ENCODE measurements at places on chromosomes 2 and 18.

GRCh38 chr2:202555356-202555755 lies 79.4 kb upstream of the FAM117B start:
- DNase-seq = no peak

DNA sequence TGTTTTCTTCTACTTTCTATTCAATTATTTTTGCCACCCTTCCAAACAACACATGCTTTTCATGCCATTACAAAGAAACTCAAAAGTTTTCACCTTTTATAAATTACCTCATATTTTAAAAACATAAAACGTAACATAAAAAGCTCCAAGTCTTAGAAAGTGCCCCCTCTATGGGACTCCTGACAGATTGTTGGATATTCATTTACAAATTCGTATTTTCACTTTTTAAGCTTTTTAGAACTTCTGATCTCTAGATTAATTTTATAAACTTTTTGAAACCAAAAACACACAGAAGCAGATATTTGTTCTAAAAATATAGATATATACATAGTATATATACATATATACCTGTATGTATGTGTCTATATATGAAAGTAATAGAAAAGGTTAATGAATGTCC lies 1.5 kb downstream of the COL5A2 start:
- no peak for DNase-seq

- DNase-seq = no peak
Measured at GRCh38 chr18:68662754-68663153, 52.2 kb downstream of the TMX3 start.

DNA sequence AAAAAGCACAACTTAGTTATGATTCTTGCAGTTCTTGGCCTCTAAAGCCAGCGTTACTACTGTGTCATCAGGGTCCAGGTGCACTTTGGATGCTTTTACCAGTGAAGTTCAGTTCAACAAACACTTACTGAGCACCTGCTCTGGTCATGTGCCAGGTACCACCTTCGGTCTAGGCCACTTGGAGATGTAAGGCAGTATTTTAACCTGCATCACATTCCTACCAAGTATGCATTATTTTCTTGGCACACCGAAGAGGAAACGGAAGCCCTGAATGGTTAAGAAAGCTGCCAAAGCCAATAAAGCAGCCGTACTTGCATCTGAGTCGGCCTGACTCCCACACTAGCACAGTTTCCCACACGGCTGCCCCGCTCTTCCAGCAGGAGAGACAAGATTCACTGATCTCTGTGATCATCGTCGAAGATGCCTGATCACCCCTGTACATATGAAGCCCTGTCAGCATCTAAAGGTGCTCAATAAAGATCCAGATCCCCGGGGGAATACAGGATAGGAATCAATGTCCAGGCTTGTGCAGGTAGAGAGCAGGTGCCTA lies 427.1 kb downstream of the EIPR1 start:
- DNase-seq = no peak

DNA sequence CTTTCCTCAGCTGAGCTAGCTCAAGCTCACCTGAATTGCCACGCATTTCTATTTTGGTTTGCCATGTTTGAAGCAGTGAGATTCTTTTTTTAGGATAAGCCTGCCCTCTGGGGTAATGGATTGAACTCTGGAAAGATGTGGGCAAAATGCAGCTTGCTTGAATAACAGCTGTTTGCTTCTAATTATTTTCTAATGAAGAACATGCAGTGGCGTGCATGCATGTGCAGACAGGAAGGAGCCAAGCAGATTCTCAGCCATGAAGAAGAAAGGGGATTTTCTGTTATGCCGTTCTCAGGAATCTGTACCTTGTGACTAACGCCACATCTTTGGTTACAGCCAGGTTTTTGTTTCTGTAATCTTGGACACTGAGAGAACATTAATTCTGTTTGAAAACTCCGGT lies 171.2 kb downstream of the ANTXR1 start:
- DNase-seq = no peak

DNA sequence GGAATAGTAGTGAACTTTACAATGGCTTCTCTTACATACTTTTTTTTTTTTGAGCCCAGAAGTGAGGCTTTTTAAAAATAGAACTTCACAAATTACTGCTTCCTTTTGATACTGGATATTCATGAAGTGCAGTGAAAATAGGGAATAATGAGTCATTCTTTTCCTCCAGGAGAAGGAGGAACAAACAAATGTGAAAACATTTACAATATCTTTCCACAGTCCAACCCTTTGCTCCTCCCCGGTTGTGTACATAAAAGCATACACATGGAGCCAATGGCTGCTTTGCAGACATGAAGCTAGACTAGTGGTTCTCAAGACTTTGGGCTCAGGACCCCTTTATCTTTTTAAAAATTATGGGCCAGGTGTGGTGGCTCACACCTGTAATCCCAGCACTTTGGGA lies 266.9 kb downstream of the GBX2 start:
- no peak for DNase-seq

DNA sequence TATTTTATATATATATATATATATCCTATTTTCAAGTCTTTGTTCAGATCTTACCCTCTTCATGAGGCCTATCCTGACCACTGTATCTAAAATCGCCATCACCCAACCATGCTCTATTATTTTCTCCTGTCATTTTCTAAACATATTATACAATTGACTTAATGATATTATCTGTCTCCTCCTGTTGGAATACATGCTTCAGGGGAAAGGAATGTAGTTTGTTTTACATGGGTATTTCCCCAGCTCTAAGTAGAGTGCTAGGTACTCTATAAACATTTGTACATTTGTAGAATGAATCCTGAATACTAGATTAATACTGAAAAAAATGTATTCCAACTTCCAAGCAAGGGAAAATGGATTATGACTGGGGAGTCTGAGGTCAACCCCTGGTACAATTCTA lies 26.2 kb downstream of the TTC21B start:
- no peak for DNase-seq

DNA sequence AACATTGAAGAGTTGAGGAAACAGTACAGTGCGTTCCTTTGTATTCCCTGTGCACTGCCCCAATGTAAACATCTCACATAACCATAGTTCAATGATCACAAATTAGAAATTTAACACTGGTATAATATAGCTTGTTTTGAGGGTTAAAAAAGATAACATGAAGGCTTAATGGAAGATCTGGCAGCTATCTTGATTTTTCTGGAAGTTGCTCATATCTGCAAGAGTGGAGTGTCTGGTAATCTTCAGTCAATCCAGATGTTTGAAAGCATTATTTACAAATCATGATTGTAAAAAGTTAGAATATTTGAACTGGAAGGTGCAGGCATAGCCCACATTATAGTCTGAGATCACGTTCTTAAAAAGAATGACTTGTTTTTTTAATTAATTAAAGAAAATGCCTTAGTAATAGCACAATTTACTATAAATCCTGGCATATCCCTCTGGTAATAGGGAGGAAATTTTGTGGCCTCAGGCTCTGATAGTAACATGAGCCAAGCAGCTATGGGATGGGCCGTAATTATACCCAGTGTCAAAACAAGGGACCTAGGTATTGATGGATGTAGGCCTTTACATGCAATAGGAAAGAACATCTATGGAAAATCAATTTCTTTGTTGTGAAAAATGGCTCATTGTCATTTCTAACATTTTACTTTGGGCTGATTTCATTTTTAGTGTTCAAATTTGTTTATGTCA lies 418.0 kb downstream of the THSD7B start:
- no peak for DNase-seq

GRCh38 chr18:56678836-56679565 lies 27.8 kb downstream of the WDR7 start:
- DNase-seq = no peak

GRCh38 chr2:160076914-160077313 lies 14.5 kb upstream of the PLA2R1 start:
- DNase-seq = no peak

DNA sequence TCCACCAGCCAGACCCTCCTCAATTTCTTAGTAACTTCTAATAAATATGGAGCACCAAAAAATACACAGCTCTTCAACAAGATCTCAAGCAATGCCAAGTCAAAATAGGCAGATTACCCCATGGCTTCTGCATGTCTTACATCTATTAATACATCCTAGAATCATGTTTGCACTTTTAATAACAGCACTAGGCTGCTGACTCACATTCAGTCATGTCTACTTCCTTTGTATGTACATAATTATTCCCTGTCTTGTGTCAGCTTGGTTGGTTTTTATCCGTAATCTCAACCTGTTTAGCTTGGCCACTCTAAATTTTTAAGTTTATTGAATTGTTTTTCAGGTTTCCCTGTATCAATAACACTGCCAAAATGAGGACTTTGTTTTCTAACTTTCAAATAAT lies 420.1 kb upstream of the ACVR2A start:
- DNase-seq = no peak

DNA sequence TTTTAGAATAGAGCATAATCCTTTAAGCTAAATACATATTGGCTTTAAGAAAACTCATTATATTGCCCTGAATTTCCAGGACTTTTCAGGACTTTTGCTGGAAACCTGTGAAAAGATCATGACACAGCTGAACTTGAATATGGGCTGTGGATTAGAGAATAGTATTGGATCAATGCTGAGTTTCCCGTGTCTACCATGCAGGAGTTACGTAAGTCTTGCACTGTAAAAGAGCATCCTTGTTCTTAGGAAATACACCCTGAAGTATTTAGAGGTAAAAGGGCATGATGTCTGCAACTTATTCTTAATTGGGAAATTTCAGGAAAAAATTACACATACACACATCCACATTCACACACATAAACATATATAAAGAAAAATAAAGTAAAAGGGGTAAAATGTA lies 82.1 kb downstream of the ZFP36L2 start:
- no peak for DNase-seq

- DNase-seq = no peak
Measured at GRCh38 chr2:160411167-160411566, 82.4 kb downstream of the RBMS1 start.

- no peak for DNase-seq
Measured at GRCh38 chr2:241601841-241602240, 35.1 kb downstream of the THAP4 start.

- peak; percentile 58 for DNase-seq
Measured at GRCh38 chr2:201797175-201797840, 9.0 kb upstream of the CDK15 start.

GRCh38 chr2:149068996-149069888 lies 30.7 kb downstream of the LYPD6B start:
- DNase-seq = peak; percentile 79

DNA sequence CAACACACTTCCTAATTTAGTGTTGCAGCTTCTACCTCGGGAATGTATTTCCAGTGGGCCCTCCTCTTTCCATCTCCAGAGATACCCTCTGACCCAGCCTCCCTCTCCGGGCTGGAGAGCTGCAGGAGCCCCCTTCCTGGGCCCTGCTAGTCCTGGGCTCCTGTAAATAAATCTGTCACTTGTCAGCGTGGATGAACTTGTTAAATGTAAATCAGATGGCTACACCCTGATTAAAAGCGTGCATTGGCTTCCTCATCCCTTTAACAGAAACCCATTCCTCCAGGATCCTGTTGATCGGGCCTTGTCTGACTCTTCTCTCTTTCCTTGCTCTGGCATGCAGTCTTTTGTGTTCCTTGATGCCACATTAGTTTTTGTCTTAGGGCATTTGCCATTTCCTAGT lies 2.4 kb downstream of the ZNF236 start:
- DNase-seq = no peak

DNA sequence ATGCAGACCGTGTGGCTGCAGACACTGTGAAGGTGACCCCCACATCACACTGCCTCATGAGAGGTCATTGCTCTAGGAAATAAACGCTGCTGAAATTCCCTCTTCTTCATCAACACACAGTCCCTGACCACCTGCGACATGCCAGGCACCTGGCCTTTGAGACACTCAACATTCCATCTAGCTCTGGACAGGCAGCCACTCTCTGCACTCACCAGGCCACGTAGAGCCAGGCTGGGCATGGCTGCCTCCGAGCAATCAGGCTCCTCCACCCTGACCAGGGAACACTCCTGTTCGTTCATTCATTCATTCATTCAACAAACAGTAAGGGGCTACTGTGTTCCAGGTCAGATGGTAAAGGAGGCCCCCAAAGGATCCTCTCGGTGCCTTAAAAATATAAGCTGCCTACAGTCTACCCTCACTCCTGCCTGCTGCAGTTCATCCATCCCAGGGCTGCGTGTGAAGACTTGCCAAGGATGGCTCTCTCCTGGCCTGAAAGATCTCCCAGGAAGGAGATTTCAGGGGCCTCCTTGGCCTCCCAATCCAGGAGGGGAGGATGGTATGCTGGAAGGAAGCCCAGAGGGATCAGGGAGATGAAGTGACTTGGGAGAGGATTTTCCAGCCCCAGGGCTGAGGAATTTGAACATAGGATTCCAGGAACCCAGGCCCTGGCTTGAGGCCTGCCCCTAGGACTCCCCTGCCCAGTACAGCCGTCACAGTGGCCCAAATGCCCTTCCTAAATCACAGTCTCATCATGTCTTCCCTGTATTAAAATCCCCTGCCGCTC lies 66.7 kb downstream of the TNS1 start:
- peak; percentile 81 for DNase-seq

- no peak for DNase-seq
Measured at GRCh38 chr2:76861708-76862107, 660.5 kb downstream of the LRRTM4 start.

DNA sequence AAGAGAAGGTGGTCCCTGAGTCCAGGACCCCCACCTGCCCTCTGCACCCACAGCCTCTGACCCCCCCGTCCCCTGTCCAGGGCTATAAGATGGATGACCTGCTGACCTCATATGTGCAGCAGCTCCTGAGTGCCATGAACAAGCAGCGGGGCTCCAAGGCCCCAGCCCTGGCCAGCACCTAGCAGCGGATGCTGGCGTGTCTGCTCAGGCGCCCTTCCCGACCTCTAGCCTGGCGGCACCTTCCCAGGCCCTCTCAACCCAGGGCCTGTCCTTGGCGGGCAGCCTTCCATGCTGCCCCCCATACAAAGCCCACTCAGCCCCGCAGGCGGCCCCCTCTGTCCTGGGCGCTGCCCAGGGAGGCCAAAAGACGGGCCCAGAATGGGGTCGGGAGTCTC lies 8.7 kb upstream of the GPR17 start:
- peak; percentile 82 for DNase-seq

DNA sequence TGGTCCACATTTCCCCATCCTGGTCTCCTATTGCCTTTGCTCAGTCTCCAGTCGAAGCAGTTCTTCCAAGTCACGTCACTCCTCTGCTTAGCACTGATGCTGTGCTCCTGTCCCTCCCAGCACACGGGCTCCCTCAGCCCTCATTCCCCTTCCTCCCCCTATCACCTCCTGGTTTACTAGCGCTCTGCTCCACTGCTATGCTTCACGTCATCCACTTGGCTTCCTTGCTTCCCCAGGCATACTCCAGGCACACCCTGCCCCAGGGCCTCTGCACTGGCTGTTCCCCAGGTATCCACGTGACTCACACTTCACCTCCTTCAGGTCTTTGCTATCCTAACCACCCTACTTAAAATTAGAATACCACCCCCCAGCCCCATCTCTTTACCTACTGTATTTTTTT lies 269.3 kb downstream of the GLI2 start:
- no peak for DNase-seq

GRCh38 chr2:167186465-167186864 lies 298.2 kb downstream of the XIRP2 start:
- no peak for DNase-seq

DNA sequence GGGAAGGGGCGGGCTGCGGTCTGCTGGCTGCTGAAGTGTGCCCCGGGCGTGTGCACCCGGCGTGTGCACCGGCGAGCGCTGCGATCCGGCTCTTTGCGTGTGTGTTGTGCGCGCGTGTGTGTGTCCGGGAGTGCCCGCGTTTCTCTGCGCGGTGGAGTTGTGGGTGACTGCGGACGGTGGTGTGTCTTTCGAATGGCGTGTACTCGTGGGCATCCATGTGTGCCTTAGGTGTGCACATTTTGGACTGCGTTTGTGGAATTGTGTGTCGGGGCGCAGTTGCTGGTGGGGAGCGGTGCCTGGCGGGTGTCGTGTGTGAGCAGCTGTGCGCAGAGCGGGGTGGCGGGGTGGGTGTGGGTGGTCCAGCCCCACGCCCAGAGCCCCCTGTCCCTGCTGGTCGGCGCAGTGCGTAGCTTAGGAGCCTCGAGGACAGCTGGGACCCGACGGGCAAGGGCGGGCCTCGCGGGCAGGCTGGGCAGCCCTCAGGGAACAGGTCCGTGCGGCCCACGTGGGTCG lies 533 bp downstream of the HPCAL1 start:
- peak; percentile 88 for DNase-seq
